Suprapubic skin (tissue), 4 donors: ENCODE measurements at places on chromosomes 13 and 19.

- no peak for DNase-seq
Observed at GRCh38 chr19:49188626-49189200, 31.1 kb downstream of the TRPM4 start.

- DNase-seq = no peak
Observed at GRCh38 chr13:87003265-87003664, 667.9 kb upstream of the SLITRK5 start.

DNA sequence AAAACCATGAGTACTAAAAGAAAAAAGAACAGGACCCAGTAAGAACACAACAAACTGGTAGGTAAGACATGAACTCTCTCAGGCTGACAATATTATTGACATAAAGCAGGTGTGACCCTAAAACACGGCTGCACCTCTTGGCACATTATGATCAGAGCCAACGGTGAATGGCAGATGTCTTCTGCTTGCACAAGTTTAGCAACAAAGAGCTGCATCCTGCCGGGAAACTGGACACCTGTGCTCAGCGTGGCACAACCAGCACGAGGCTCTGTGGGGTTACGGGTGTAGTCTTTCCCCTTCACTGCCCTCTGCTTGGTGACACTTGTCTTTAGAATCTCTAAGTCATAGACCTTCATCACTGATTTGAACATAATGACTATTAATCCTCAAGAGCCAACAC is 97.9 kb downstream of the DOCK9 start:
- DNase-seq = no peak

GRCh38 chr19:34669305-34669704 is 7.7 kb downstream of the SCGB2B2 start:
- DNase-seq = no peak

- no peak for DNase-seq
Observed at GRCh38 chr13:111516712-111517640, 196.5 kb downstream of the TEX29 start.

- no peak for DNase-seq
Observed at GRCh38 chr13:73325723-73326558, 267.1 kb downstream of the KLF5 start.

- no peak for DNase-seq
Observed at GRCh38 chr19:56159009-56159559, 16.7 kb upstream of the GALP start.

GRCh38 chr13:110702591-110703526 is 3.1 kb downstream of the CARS2 start:
- DNase-seq = peak; percentile 40

DNA sequence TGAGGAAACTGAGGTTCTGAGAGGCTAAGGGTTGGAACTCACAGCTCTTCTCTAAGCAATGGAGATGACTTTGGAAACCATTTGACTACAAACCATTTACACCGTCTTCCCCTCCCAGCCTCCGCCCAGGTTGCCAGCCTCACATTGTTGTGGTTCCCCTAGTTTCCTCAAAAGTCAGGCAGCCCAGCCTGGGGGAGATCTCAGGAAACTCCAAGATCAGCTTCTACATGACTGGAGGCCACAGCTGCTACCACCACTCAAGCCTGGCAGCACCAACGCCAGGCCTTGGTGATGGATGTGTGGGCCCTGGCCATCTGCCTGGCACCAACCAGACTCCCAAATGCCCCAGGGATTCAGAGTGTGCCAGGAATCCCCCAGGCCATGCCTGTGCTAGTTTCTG is 207.9 kb downstream of the TSHZ3 start:
- no peak for DNase-seq

DNA sequence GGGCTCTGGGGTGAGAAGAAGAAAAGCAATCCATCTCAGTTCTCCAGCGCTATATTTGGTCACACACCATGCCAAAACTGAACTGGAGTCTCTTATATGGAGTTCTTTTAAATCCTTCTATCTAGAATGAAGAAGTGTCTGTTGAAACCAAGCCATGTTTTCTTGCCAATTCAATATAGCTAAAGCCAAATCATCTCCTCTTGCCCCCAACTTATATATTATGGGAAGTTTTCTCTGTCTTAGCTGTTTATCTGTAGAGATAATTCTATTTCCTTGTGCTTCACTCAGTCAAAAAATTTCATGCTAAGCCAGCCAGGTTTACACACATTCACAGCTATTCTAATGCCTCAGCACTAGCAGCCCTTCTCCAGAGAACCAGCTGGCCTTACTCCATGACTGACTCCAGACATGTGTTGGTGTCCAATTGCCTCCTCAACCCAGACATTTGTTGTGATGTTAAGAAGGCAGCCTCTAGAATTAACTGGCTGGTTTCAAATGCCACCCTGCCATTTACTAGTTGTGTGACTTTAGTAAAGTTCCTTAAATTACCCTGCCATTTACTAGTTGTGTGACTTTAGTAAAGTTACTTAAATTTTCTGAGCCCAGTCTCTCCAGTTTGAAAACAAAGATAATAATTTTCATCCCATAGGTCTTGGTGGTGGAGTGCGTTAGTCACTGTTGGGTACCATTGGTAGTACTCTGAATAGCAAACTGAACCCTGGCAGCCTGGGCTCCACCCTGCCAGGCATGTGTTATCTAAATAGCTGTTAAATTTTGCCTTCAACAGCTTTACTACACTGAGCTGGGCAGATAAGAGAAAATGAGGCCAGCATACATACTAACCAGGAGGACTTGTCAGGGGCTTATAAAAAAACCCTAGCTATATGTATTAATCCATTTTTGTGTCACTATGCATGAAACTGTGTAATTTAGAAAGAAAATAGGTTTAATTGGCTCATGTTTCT is 525.1 kb downstream of the LMO7 start:
- no peak for DNase-seq

GRCh38 chr19:10517361-10517759 is at the start of gene S1PR5:
S1PR5 (minus strand) TSS chr19:10517447; CDS start chr19:10515011, 2,436 bp downstream.
- DNase-seq = no peak

DNA sequence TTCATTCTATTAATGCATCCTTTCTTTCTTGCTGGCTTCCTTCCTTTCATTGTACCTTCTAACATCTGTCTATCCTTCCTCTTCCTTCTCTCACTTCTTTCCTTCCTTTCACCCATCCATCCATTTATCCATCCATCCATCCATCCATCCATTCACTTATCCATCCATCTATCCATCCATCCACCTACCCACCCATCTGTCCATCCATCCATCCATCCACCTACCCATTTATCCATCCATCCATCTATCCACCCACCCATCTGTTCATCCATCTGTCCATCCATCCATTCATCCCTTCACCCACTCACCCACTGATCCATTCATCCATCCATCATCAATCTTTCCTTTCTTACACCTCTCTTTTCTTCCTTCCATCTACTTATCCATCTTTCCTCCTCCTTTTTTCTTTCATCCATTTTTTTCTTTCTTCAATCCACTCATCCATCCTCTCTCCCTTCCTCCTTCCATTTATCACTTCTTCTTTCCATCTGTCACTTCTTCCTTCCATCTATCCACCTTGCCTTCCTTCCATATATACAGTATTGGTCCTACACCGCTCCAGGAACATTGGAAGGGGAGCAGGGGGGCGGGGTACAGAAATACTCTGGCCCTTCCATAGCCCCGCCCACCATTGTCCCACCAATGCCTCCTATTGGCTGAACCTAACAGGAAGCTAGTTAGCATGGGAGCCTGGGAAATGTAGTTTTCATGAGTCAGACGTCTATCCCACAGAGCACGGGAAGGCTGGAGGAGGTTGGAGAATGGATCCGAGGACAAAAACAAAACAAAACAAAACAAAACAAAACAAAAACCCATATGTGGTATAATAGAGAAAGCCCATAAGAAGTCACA is 45.9 kb downstream of the MBD3L1 start:
- no peak for DNase-seq

DNA sequence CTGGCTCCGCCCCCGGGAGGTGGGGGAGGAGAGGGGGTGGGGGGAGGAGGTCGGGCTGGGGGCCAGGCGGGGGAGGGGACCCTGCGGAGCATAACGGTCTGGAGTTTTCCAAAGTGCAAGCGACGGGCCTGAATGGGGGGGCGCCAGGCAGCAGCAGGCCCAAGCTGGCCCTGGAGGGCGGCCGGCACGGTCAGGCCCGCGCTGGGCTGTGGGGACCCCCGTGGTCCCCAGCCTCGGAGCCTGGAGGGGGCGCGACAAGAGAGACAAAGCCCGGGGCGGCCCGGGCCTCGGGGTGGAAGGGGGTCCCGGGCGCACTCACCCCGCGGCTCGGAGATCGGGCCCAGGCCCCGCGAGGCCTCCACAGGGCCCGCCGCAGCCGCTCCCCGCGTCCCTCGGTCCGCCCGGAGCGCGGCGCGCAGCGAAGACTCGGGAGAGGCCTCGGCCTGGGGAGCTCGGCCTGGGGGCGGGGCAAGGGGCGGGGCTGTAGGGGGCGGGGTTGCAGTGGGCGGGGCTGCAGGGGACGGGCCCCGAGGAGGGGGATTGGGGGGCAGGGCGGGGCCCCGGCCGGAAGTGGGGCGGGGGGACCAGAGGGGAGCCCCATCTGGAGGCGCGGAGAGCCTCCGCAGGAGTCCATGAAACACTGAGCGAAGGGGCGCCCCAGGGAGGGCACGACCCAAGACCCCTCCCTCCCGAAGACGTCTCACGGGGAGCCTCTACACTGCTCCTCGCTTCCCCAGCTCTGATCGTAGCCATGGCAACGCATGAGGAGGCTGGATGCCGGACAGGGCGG is 47.6 kb downstream of the PTPRS start:
- DNase-seq = peak; percentile 82

- no peak for DNase-seq
Observed at GRCh38 chr13:59203855-59204254, 959.9 kb downstream of the DIAPH3 start.

DNA sequence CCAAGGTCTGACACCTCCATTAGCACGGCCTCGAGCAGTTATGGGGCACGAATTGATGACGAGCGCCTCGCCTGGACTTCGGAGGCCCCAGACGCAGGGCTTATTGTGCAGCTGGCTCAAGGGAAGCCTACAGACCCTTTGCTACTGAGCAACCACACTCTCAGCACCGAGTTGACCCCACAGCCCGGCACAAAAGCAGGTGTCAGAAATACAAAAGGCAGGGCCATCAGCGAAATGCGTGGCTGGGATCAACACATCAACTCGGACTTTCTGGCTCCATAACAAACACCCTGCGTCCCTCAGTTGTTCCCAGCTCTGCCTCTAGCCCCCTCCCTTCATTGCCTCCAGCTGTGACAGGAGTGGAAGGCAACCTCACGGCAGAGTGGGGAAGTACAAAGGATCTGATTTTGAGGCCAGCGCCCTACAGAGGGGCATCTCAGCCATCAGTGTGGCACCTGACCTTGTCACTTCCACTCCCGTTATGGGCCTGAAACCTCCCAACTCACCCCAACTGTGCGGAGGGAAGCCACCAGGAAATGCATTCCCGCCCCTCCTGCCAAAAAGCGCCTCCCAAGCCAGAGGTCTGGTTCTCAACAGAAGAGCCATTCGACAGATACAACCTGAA is 18.0 kb downstream of the PEPD start:
- no peak for DNase-seq

DNA sequence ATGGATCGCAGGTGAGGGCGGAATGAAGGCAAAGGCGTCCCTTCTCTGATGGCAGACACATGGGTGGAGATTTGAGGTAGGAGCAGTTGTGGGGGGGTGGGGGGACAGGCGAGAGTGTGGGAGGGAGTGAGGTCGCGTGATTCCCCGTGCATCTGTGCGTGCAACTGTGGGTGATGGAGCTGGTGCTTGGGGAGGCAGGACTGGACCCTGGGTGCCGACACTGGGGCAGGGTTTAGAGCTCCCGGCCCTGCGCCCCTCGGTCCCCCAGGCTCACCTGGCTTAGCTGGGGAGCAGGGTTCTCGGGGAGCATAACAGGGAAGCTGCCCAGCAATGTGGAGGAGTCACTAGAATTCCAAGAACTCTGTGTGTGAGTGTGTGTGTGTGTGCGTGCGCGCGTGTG is 3.4 kb downstream of the TMPRSS9 start:
- no peak for DNase-seq

- no peak for DNase-seq
Observed at GRCh38 chr13:29782798-29783197, 67.6 kb downstream of the UBL3 start.

GRCh38 chr19:34963573-34964406 is at the start of gene ZNF792:
ZNF792 (minus strand) TSS chr19:34964229; CDS start chr19:34963662, 567 bp downstream.
- DNase-seq = peak; percentile 79

- no peak for DNase-seq
Observed at GRCh38 chr19:6809262-6809661, 36.8 kb downstream of the VAV1 start.

DNA sequence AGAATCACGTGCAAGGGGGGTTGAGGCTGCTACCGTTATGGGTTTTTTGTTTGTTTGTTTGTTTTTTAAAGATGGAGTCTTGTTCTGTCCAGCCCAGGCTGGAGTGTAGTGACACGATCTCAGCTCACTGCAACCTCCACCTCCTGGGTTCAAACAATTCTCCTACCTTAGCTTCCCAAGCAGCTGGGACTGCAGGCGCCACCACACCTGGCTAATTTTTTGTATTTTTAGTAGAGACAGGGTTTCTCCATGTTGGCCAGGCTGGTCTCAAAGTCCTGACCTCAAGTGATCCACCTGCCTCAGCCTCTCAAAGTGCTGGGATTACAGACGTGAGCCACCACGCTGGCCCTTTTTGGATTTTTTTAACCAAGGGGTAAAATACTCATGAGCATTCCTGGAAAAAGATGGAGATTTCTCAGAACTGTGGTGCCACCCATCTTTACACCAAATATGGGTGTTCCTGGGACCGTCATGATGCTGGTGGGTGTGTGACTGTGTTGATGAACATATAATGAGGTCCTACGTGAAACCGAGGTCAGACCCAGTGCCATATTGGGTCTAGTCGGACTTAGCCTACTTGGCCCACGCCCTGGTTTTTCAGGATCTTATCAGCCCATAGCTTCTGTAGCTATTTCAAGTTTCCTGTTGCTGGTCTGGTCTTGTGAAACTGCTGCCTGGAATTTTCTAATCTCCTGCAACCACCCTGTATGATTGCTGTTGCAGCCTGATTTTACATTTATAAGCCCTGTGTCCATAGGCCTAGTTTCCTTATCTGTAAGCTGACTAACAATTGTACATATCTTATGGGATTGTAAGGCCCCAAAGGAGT is 6.2 kb downstream of the PPP1R15A start:
- no peak for DNase-seq

GRCh38 chr13:50915565-50915964 is 6.0 kb downstream of the RNASEH2B start:
- no peak for DNase-seq

GRCh38 chr19:28208745-28209144 is 1004.2 kb downstream of the UQCRFS1 start:
- no peak for DNase-seq

DNA sequence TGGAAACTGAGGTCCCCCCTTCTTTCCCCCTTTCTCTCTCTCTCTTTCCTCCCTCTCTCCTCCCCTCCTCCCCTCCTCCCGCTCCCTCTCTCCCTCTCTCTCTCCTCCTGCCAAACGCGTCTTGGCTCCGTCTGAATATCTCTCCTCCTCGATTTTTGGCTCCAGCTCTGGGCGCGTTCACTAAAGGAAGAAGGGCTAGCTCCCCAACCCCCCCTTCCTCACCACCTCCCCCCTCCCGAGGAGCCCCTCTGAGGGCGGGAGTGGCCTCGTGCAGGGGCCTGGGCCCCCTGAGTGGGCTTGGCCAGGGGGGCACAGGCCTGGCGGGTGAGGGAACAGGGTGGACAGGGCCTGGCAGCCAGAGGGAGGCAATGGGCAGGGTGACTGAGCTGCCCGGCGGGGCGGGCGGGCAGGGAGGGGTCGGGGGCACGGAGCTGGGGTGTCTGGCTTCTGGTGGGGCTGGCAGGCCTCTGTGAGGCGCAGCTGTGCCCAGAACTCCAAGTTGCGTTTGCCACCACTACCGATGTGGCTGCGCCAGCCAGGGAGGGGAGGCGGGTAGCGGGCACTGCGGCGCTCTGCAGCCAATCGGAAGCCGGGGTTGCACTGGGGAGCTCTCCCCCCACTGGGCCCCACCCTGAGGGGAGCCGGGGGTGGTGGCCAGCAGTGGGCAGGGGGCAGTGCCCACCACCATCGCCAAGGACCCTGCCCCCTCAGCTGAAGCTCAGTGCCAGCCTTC is 7.1 kb downstream of the NFIX start:
- DNase-seq = no peak
